ENCODE measurements at places on chromosomes 6 and 20.

- no peak for DNase-seq
Observed at GRCh38 chr20:44520881-44521280, 989 bp downstream of the SERINC3 start.

- no peak for DNase-seq
Observed at GRCh38 chr20:41126719-41127118, 10.6 kb upstream of the PLCG1 start.

DNA sequence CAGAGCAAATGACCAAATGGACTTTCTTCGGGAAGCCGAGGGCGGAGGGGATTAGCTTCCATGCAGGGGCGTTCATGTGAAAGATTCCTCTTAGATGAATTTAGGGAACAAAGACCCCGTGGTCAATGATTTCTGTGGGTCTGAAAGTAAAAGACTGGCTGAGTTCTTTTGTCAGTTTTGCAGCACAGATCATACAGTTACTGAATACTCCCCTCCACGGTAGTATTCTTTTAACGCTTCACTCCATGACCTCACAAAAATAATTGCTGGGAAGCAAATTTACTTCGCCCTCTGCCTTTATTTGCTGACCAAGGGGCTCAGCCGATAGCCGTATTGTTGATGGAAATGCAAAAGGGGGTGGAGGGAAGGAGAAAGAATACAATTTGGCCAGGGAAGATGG lies 86.0 kb upstream of the SALL4 start:
- DNase-seq, result no peak

DNA sequence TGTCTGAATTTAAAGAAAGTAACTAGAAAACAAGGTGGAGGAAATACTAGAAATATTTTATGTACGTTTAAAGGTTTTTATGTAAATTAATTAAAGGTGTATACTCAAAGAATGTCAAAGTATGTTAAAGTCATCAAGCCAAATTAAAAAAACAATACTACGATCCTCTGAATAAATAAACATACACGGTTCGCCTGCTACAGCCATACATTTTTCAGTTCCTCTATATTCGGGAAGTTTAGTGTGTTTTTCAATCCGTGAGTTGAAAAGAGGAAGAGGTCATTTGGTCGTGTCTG lies 626 bp downstream of the STX7 start:
- DNase-seq, result no peak

DNA sequence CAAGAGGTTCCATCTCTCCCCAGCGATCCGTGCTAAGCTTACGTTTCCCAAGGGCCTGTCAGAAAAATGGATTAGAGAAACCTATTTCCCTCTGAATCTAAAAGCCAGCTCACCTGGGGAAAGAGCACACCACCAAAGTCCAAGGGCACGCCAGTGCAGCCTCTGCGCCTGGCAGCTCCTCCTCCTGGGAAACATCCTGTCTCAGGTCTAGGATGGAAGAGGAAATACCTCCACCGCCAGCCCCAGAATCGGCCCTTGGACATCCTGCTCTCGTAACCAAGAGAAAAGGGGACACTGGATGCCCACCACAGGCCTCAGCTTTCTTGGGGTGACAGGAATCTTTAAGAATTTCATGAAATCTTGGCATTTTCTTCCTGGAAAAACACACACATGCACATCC lies 18.7 kb downstream of the RAMACL start:
- DNase-seq, result no peak

GRCh38 chr6:159203304-159204005 lies 34.3 kb downstream of the FNDC1 start:
- DNase-seq, result no peak

All from GF-D8 (cell line).